ENCODE measurements at places on chromosomes 4 and X.

DNA sequence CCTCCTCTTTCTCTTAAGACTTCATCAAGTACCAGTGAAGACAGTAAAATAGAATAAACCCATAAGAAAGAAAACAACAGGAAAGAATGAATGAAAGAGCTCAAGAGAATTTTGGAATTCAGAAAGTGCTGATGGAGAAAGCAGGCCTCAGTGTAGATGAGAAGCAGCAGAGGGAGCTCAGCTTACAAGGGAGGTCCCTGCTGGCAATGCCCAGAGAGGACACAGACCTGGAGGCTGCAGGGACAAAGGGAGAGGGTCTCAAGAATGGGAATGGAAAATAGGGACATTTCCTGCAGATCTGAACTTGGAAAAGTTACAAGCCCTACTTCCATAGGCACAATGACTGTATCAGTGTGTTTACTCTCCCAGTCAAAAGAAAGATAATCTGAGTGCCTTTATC lies 64.5 kb upstream of the MAGEA10 start:
- no peak for DNase-seq

DNA sequence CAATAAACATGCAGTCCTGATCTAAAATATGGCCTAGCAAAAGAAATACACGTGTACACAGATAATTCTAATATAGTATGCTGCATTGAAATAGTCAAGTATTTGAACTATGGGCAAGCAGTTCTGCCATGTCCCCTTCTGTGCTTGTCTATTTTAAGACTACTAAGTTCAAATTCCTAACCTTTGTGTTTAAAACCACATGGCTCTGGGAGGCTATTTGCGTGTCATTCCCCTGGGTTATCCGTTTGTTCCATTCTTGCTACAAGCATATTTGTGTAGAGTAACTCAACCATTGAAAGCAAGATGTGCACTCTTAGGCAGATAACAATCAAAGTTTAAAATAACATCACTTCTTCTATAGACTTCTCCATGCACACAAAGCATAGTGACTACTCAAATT lies 25.4 kb upstream of the TBC1D1 start:
- DNase-seq: no peak

- DNase-seq: no peak
These were observed 93.6 kb downstream of the CORIN start for GRCh38 chr4:47744253-47744652.

GRCh38 chr4:57612279-57612678 lies 502.1 kb upstream of the IGFBP7 start:
- no peak for DNase-seq

GRCh38 chr4:139834226-139834662 lies 168.6 kb downstream of the MGST2 start:
- no peak for DNase-seq

DNA sequence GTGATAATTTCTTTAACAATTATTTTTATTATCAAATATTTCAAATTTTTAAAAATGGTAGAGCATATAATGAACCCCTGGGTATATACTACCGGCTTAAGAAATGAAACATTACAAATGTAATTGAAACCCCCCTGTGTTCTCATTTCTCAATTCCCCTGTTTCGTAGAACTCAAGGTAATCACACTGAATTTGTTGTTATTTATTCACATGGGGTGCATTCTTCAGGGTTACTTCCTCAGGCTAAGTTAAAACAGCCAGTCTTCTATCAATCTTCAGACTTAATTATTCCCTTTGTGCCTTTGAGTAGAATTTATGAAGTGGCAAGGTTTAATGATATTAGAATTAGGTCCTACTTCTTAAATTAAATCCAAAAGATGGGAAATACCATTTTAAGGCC lies 128.2 kb downstream of the ANAPC10 start:
- DNase-seq: no peak

- DNase-seq: peak; percentile 6
These were observed 88.0 kb downstream of the FNIP2 start for GRCh38 chr4:158856852-158857251.

DNA sequence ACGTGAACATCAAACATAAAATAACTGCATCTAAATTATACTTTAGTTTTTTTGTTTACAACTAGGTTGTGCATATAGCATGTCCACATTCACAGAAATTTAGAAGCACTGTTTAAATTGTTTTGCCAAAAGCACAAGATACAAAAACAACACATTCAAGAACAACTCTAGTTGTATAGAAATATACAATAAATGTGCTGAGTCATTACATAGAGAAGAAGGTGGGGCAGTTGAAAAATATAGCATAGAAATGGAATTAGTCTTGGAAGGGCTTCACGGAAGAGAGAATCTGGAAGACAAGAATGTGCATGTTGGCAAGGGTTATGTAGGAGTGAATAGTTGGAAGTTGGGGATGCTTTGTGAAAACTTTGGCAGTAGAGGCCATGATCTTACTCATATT lies 239.0 kb upstream of the GLRA2 start:
- no peak for DNase-seq
